Right lung (tissue), 10 donors: ENCODE measurements at places on chromosomes 3 and 15. TPM values are rescaled to one million over a fixed set of nuclear protein-coding genes. Genes with fewer than 3 reads are reported as not detected.
A peak's percentile ranks its signal among the peaks of the same experiment; 100 is the strongest.

- DNase-seq = no peak
These were observed 12.8 kb downstream of the UBXN7 start for GRCh38 chr3:196419386-196419785.

- DNase-seq = peak; percentile 18
These were observed 937.2 kb downstream of the FHIT start for GRCh38 chr3:60313951-60314461.

ACAN gene
- 0.78 TPM for polyA plus RNA-seq

CD276 gene
- polyA plus RNA-seq = 179 TPM

MESP2 gene
- not detected for polyA plus RNA-seq

PRSS50 gene
- polyA plus RNA-seq = 0.54 TPM

CX3CR1 gene
- 5.2 TPM for polyA plus RNA-seq
